ENCODE measurements at places on chromosomes 5 and 9.

- DNase-seq = no peak
These were observed 201.3 kb upstream of the IL12B start for GRCh38 chr5:159531554-159532105.

DNA sequence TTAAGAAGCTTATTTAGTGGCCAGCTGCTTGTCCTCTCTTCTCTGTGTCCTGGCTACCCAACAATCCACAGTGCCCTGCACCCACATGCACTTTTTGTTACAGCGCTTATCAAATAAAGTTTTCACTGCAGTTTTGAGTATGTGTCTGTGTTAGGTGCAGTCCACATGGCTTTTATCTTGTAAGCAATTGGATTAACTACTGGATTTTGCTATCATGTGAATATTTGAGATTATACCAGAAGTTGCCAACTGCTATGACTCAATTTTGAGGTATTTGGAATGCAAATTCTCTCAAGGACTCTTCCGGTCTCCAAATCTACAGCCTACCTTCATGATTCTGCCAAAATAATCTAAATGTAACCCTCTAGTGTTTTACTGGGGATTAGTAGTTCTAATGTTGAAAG is 690.2 kb downstream of the NR2F1-AS1 start:
- DNase-seq = no peak

DNA sequence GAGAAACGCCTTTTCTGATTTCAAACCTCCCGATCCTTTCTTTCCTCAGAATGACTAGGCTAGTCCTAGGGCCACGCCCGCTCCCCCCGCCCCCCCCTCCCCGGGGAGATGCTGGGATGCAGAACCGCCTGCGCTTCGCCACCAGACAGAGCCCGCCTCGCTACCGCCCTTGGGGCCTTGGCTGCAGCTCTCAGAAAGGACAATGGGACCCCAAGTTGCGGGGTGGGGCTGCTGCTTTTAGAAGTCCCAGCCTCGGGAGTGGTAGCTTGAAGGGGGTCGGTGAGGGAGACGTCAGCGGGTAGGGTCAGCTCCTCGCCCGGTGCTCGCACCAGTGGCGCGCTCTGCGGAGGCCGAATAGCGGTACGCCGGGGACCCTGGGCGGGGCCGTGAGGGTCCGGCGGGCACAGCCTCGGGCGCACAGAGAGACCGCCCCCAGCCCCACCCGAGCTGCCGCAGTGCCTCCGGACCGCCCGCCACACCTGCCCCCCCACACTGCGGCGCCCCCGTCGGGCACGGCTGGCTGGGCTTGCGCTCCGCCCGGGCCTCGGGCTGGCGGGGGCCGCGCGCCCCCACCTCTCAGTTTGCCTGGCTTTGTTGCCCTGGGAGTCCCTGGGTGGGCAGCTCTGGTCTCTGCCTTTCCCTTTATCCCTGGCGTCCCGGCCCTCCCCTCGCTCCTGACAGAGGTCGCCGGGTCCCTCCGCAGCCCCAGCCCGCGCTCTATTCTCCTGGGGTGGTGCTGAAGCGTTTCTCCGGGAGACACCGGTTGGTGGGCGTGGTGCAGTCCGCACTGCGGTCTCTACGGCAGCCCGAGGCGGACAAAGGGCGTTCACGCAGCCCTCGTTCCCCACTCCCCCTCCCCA is 1.2 kb downstream of the MAP1B start:
- peak; percentile 56 for DNase-seq

- DNase-seq = peak; percentile 54
These were observed 25.9 kb upstream of the IDNK start for GRCh38 chr9:83596899-83597504.

DNA sequence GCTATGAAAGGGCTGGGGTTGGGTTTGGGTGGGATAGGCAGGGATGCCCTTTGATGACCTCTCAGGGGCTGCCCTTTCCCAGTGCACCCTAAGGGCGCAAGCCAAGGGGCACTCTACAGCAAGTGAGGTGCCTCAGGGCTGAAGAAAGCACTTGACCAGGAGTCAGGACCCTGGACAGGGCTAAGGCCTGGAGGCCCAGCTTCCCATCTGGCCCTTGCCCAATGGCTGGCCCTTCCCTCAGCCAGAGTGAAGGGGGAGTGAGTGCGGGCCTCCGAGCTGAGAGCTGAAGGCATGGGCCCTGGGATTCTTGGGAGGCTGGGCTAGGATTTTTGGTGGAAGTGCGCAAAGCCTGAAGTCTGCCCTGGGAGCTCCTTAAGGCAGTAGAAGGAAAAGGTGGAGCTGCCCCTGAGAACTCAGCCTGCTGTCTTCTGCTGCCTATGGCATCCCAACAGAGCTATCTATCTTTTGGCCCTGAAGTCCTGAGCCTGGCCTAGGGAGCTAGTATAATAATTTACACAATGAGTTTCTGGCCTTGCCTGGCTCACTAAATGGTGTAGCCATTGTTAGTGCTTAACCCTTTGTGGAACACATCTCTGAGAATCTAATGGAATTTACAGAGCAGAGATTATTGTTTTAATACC is 16.4 kb downstream of the JADE2 start:
- peak; percentile 61 for DNase-seq
